ENCODE measurements at places on chromosomes 3 and 15.

DNA sequence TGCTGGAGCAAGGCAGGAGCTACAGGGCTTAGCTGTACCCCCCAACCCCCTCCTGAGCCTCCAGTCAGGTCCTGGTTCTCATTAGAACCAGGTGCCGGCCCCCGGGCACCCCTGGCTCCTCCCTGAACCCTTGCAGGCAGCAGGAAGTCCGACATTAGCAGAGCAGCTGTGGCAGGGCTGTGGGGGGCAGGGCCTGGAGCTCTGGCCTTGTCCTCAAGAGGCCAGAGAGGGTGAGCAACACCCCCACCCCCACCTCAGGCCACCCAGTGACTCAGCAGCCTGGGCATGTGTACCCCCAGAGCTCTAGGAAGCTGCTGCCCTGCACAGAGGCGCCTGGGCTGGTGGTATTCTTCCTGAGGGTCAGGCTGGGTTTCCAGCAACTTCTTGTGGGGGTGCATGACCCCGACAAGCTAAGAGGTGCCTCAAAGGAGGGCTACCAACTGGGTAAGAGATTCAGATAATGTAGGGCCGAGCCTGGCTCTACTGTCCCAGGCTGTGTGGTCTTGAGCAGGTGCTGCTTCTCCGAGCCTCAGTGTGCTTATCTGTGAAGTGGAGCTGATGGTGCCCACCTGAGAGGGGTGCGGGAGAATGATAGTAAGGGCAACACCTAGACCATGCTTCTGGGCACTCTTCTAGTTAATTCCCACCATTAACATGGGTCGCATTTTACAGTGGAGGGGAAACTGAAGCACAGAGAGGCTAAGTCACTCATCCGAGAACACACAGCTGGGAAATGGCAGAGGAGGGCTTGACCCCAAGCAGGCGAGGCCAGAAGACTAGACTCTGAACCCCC lies 16.0 kb downstream of the H1-8 start:
- DNase-seq = no peak

DNA sequence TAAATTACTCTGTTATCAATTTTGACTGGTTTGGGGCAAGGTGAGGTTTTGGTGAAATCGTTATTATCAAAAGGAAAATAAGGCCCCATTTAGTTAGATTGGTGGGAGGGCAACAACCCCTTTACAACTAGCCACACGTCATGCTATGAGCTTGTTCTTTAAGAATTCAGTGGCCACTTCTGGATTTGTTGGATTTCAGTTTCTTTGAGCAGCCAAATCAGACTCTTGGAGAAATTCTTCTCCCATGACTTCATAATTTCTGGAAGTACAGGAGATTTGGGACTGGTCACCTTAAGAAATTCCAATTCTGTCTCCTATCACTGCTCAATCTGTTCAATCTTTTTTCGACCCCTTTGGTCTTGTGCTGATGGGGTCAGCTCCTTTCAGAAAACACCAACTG lies 14.8 kb upstream of the WNT5A start:
- no peak for DNase-seq

- peak; percentile 19 for DNase-seq
Observed at GRCh38 chr15:67188551-67189218, 65.8 kb downstream of the AAGAB start.

GRCh38 chr15:101805605-101806345 lies 2.5 kb downstream of the OR4F6 start:
- DNase-seq = no peak

- no peak for DNase-seq
Observed at GRCh38 chr3:151630035-151630434, 103.7 kb upstream of the AADACL2 start.

GRCh38 chr3:46395766-46396530 lies 10.9 kb downstream of the CCR5AS start:
- peak; percentile 61 for DNase-seq

- no peak for DNase-seq
Observed at GRCh38 chr3:191280111-191280510, 49.1 kb upstream of the CCDC50 start.

- DNase-seq = no peak
Observed at GRCh38 chr3:72633121-72633520, 215.1 kb downstream of the SHQ1 start.

DNA sequence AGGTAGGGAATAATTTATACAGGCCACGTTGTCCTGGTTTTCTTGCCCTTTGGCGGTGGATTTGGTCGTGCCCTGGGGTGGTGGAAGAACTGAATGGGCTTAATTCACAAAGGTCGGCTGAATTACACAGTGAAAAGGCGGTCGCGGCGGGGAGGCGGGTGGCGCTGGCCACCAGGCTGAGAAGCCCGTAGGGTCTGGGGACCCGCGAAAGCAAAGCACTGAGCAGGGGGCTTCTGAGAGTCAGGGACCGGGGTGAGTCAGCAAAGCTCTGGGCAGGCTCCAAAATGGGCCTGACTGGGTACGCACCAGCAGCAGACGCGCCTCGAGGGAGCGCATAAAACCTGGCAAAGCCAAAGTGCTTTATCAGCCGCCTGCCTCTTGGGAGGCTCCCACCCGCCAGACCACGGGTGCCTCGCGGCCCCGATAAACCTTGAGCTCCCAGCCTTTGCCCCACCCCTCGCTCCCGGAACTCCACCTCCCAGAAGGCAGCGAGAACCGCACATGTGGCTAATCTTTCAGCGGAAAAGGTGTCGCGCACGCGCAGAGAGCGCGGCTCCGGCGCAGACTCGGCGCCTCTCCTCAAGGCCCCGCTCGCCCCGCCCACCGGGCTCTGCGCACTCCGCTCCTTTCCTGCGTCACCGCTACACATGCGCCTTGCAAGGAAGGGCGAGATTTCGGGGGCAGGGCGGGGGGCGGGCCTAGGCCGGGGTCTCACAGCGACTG lies 377 bp upstream of the ABCF3 start:
- DNase-seq = peak; percentile 99

Measured in activated CD8-positive, alpha-beta memory T cell treated with anti-CD3 and anti-CD28 coated beads, Interleukin-2, amount 10 ng/mL, durations not matched to agents 7 days and 5 days (primary cell).